GM12891 (cell line): ENCODE measurements at places on chromosomes 7 and 10.
A peak's percentile ranks its signal among the peaks of the same experiment; 100 is the strongest.

DNA sequence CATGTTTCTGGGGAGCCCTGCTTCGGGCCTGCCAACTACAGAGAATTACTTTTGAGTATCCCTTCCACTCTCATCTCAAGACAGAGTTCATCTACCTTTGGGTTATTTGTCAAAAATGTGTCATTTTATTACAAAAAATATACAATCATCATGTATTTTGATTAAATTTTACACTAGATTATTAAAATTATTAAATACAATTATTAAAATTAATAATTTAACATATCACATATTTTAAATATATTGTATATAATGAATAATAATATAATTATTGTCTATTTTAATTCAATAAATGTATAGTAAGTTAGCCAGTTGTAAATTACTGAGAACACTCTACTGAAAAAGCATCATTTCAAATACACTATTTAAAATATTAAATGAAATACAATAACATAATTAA, 50.9 kb downstream of the FIGNL1 start:
- DNase-seq = no peak

DNA sequence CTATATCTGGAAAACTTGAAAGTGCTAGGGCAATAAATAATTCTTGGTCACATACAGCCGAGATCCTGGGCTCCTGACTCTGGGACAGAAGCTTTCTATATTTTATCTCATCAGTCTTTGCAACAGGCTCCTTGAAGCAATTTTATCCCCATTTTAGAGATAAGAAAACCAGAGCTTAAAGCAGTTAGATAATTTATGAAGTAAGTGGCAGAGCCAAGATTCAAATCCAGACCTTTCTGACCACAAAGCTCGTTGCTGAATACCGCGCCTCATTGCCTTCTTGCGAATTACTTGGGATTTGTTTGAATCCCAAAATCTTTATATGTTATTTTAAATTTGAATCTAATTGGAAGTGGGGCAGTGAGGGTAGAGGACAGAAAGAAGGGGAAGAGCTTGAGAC, 106.0 kb downstream of the TCF7L2 start:
- no peak for DNase-seq

GRCh38 chr10:101165736-101166135, 34.6 kb downstream of the TLX1 start:
- DNase-seq = no peak

- DNase-seq = no peak
Measured at GRCh38 chr7:78787854-78788253, 665.6 kb downstream of the MAGI2 start.

DNA sequence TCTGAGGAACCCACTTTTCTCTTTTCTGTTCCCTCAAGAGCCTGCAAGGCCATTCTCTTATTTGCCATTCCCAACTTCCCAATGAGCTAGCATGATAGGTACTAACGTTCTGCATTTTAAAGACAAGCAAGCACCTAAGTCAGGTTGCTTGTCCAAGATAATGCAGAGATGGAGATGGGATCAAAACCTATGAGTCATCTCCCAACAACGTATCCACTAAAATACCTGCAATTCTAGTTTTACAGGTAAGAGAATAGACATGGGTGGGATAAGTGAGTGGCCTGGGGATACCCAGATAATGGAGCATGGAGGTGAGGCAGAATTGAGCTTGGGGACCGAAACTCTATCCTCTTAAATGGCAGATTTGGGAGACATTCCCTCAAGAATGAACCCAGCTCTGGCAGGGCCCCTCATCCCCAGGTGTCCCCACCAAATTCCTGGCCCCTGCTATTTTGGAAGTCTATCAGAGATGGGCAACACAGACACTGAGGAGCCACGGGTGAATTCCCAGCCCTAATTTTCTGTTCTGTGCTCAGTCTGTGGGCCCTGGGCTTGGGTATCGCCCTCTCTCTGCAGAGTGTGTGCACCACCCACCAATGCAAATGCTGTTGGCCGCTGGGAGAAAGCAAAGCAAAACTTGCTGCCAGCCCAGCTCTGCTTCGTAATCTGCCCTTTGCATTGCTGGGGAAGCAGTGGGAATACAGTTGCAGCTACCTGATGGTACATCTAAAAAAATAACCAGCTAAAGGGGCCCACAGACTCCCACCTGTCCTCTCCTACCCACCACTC, 98.3 kb downstream of the KCNMA1 start:
- DNase-seq = no peak

- no peak for DNase-seq
Measured at GRCh38 chr7:134155206-134155605, 28.1 kb downstream of the LRGUK start.

DNA sequence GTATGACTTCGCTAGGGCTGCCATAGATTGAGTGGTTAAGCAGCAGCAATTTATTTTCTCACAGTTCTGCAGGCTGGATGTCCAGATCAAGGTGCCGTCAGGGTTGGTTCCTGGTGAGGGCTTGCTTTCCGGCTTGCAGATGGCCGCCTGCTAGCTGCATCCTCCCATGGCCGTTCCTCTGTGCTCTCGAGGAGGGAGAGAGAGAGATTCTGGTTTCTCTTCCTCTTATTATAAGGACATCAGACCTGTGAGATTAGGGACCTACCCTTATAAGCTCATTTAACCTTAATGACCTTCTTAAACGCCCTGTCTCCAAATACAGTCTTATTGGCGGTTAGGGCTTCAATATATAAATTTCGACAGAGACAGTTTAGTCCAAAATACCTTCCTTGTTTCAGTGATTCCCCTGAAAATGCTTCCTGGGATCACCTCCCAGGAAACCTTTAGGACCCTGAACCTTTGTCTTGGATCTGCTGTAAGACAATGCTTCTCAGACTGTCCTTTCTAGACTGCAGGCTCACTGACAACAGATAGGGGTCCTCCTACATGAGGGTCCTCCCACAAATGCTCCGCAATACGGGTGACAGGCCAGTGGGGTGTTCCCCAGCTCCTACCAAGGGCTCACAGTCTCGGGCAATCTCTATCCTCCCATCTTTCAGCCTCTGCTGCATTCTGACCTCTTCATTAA, 82.5 kb upstream of the BAIAP2L1 start:
- DNase-seq = no peak

DNA sequence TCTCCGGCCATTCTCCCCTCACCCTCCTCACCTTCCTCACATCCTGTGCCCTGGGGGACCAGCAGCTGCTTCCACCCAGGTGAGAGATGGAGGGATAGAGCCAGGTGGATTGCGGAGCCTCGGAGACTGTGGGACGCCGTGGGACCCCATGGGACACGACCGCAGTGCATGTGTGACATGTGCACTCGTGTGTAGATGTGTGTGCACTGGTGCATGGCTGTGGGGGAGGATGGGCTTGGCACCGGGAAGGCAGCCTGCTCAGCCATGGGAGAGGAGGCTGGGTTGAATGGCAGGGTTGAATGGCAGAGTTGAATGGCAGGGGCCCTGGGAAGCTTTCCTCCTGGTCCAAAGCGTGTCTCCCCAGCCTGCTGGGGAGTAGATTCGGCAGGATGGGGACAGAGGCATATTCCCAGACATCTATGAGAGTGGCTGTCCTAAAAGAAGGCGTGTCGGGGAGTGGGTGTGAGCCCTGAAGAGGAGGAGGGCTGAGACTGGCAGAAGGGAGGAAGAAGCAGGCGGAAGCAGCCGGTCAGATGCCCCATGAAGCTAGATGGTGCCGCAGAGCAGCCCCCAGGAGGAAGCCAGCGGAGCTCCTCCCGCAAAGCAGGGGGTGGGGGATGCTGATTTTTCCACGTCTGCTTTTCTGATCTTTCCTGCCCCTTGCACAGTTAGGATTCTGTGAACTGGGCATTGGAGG, 815 bp downstream of the GIMAP8 start:
- DNase-seq = peak; percentile 43

GRCh38 chr7:158422196-158422886, 165.3 kb downstream of the PTPRN2 start:
- no peak for DNase-seq

GRCh38 chr7:87426160-87426559, 49.3 kb downstream of the ABCB4 start:
- no peak for DNase-seq

DNA sequence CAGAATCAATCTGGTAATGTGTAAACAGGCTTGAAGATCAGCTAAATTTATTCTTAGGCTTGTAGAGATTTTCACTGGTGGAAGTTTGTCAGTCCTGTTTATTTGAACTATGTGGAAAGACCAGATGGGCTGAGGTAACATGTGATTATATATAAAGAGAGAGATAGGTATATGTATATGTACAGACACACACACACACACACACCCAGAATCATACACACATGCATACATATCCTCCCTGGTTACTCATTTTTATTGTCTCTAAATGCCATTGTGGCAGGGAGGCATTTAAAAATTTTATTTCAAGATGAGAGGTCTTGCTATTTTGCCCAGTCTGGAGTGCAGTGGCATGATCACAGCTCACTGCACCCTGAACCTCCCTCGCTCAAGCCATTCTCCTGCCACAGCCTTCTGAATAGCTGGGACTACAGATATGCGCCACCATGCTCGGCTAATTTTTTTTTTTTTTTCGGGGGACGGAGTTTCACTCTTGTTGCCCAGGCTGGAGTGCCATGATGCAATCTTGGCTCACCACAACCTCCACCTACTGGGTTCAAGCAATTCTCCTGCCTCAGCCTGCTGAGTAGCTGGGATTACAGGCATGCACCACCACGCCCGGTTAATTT, 78.1 kb upstream of the CYTH3 start:
- DNase-seq = no peak

- DNase-seq = no peak
Measured at GRCh38 chr10:21315645-21316220, 209.7 kb downstream of the SKIDA1 start.

GRCh38 chr7:47345857-47346298, 236.0 kb downstream of the TNS3 start:
- DNase-seq = no peak

DNA sequence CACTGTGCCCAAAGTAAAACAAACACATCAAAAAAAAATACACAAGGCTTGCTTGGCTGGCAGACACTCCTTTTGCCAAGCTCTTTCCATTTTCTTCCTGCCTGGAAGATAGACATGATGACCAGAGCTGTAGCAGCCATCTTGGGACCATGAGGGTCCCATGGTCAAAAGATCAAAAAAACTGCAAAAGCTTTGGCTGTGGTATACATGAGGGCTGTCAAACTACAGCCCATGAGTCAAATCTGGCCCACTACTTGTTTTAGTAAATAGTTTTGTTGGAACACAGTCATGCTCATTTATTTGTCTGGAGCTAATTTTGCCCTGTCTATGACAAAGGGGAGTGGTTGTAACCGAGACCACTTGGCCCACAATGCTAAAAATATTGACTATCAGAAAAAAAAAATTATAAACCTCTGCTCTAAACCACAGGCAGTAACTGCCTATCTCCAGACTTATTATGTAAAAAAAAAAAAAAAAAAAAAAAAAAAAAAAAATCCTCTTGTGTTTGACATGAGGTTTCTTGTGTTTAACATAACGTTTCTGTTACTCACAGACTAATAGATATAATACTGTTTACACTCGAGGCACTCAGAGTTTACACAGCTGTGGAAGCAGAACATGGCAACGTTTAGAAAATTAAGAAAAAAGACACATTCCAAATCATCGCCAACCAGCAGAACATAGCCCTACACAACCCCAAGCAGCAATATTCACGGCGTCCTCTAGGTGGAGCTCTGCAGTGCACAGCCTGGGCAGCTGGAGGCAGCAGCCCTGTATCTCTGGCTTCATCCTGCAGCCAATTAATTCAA, 36.9 kb downstream of the ASB13 start:
- DNase-seq = peak; percentile 50

- DNase-seq = no peak
Measured at GRCh38 chr7:56218510-56218909, 102.3 kb upstream of the NUPR2 start.

GRCh38 chr7:106915873-106916272, 50.8 kb downstream of the PIK3CG start:
- DNase-seq = peak; percentile 25

GRCh38 chr7:100475549-100475948, 3.5 kb downstream of the TSC22D4 start:
- DNase-seq = no peak

DNA sequence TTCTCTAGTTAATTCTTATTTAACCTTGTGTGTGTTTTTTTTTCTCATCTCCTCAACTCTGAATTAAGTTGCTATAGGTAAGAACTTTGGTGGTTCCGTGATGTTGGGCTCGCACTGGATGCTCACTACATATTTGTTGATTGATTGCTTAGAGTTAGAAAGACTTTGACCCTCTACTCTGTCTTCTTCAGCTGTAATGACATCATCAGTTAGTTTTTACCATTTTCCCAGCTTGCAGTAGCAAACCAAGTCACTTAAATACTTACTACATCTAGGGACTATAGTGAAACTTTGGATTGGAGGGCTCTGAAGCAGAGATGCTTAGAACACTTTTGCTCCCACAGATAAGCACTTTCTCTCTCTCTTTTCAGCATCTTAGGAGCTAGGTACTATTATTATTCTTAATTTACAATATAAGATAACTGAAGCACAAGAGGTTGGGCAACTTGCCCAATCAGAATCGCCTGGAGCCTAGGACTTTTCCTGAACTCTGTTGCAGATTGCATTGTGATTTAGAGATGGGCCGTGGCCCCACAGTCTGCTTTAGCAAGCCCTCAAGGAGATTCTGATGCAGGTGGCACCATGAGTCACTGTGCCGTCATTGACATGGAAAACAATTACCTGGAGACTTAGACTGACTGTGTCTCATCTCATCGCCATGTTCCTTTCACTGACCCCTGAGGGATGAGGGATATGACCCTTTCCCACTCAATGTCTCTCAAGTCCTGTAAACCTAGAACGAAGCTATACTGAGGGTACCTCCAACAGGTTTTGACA, 471.9 kb upstream of the PODXL start:
- no peak for DNase-seq

- DNase-seq = no peak
Measured at GRCh38 chr10:43891241-43891640, 242.6 kb upstream of the ZNF32 start.

DNA sequence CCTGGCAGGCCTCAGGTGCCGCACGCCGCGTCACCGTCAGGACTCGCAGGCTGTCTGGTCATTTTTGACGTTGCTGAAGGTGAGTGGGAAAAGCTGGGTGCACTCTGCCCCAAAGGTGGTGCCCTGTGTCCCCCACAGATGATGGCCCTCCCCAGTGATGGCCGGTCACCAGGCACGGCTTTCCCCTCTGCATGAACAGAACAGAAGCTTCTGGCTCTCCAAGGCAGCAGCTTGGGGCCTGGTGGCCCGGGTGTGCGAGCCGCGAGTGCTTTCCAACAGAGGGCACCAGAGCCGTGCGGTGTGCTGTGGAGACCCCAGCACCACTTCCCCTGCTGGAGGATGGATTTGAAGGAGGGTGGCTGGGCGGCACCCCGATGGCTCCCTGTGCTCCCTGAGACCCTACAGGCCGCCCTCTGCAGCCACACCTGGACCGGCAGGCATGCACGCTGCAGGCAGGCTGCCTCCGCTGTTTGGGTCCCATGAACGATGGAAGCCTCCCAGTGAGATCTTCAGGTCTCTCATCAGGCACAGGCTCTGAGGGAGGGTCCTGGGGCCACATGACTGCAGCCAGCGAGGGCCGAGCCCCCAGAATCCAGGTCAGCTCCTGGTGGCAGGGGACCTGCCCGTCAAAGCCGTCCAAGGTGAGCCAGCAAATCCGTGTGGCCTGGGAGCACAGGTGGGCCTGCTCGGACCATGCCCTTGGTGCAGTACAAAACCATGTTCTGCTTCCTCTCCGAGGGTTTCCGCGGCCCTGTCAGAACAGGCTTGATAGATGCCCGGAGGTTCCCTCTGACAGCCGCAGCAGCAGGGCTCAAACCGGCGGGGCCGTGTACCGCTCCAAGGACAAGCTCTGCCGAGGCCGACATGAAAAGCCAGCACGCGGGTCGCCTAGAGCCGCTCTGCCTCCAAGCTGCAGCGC, 195.4 kb downstream of the EBF3 start:
- no peak for DNase-seq

- no peak for DNase-seq
Measured at GRCh38 chr10:88437411-88437810, 145.7 kb downstream of the RNLS start.

GRCh38 chr10:73287441-73287840, 35.0 kb upstream of the MRPS16 start:
- no peak for DNase-seq
